ENCODE measurements at places on chromosomes 13 and 19.

- DNase-seq = no peak
Measured at GRCh38 chr13:40732658-40733057, 38.3 kb downstream of the MRPS31 start.

DNA sequence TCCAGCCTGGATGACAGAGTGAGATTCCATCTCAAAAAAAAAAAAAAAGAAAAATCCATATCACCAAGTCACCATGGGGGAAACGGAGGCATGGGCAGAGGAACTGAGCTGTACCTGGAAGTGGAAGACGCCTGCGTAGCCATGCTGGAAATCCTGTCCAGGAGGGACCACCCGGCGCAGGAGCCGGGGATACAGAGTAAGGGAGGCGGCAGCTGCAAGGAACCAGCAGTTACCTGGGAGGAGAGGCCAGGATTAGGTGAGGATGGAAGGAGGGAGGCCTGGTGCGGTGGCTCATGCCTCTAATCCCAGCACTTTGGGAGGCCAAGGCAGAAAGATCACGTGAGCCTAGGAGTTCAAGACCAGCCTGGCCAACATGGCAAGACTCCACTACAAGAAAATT is 2.0 kb downstream of the CAPN12 start:
- no peak for DNase-seq

GRCh38 chr19:45798995-45799517 is 6.4 kb upstream of the DMWD start:
- peak; percentile 69 for DNase-seq

- no peak for DNase-seq
Measured at GRCh38 chr13:36850790-36851438, 31.9 kb downstream of the RFXAP start.

- DNase-seq = no peak
Measured at GRCh38 chr13:40064154-40065097, 409.0 kb downstream of the COG6 start.

DNA sequence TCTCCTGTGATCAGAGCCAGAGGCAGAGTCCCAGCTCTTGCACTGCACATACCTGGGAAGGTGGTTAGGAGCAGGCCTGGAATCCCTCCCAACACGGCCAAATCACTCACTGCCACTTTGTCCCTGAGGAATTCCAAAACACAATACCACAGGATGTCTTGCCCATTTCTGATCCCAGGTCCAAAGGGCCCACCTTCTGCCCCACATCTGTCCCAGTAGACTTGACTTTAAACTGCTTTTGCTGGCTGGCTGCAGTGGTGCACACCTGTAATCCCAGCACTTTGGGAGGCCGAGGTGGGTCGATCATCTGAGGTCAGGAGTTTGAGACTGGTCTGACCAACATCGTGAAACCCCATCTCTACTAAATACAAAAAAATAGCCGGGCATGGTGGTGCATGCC is 18.9 kb downstream of the ZNF536 start:
- DNase-seq = no peak

GRCh38 chr19:13330285-13330684 is 176.0 kb downstream of the CACNA1A start:
- no peak for DNase-seq

GRCh38 chr19:46211201-46211881 is 18.2 kb upstream of the IGFL1 start:
- DNase-seq = no peak

DNA sequence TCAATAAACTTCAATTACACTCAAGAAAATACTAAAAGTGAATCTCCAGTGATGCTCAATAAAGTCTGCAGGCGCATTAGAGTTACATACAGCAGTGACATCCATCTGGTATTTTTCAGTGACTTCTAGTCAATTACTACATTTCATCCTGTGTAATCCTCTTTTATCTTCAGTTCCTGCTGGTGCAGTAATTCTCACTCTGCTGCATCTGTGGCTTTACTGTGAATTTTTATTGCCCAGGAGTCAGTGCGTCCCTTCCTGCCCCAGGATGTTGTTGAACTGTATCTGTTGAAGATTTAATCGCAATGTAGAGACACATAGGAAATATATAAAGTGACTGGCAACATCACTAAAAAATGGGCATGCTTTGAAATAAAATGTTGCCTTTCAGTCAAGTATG is 196.3 kb upstream of the TMTC4 start:
- DNase-seq = no peak

- DNase-seq = no peak
Measured at GRCh38 chr19:50833117-50833801, at the start of gene KLK15. Gene KLK15 (minus strand): TSS chr19:50833574. CDS start chr19:50831492, 2,082 bp downstream.

DNA sequence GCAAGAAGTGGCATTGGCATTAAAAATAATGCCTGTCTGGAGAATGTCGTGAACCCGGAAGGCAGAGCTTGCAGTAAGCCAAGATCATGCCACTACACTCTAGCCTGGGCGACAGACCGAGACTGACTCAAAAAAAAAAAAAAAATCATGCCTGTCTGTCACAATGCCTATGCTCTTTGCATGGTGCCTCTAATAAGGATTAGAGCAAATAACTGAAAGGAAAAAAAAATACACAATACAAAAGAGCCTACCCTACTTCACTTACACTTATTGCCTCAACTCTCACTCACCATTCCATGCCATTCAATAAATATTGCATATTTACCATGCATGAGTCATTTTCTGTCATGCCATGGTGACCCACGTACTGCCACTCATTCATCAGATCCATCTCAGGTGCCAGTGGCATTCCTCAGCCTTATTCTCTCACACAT is 49.1 kb downstream of the TBC1D4 start:
- DNase-seq = no peak

GRCh38 chr13:105184201-105184600 is 1351.3 kb downstream of the EFNB2 start:
- DNase-seq = no peak

DNA sequence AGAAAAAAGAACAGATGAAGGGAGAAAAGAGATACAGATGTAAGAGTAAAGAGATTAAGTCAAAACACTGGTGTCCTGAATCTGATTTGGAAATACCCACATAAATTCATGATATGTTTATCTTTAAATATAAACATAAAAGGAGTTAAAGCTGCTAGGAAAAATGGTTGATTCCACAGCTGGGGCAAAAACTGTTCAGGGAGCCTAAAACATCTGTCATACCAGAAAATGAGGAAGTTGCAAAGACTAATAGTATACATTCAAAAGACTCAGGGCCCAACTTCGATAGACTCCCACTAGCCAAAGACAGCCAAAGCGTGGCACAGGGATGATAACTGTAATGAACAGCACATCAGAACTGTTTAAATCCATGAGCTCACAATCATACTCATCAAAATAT is 62.0 kb downstream of the ABCC4 start:
- no peak for DNase-seq

DNA sequence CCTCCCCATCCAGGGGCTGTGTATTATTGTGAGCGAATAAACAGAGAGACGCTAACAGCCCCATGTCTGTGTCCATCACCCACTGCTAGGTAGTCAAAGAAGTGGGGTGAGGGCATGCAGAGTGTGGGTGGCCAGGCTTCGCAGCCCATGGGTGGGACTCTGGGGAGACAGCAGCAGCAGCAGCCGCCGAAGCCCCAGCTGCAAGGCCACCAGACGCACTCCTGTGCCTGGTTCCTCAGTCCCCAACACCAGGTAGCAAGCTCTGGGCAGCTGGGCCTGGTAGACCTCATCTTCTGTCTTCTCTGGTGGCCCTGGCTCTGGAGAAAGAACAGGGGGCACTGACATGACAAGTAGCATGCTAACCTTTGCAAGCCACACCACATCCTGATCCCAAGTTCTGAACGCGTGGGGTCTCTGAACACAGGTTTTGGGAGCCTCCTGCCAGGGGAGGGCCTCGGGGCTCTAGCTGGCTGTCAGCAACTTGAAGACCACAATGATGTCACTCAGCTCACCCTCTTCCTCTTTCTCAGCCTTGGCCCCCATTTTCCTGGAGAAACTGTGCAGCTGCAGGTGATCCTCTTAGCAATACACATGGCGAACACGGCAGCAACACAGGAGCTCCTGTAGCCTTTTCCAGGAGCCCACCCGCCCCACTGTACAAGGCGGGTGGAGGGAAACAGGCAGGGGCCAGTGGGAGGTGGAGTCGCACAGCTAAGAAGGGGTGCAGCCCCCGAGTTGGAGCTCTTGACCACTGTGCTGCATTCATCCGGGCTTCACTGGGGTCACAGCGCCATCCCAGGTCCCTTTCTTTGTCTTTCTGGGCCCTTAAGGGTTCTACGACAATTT is 5.8 kb downstream of the FUZ start:
- DNase-seq = no peak

- no peak for DNase-seq
Measured at GRCh38 chr19:44587963-44588770, 25.2 kb upstream of the IGSF23 start.

DNA sequence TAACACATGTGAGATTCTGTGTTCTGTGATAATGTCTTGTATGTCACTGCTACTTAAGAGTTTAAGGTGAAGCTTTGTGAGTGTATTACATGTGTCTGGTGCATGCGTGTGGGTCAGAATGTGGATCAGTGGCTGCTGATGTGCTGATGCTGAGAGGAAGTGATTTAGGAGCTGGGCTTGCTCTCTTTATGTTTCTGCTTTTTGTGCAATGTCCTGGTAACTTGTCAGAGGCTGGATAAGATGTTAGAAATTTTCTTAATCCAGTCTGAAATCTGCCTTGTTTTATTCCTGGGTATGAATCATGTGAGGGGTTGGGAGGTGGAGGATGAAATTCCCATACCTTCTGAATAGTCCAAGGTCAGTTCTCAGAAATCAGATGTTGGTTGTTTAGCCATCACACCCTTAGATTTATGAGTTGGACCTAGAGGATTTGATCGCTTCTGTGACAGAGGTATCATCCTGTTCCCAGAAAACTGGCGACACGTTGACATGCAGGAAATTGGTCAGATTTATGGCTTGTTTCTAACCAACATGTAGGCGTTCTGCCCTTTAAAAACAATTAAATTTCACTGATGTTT is 24.5 kb upstream of the CXCL17 start:
- DNase-seq = no peak

DNA sequence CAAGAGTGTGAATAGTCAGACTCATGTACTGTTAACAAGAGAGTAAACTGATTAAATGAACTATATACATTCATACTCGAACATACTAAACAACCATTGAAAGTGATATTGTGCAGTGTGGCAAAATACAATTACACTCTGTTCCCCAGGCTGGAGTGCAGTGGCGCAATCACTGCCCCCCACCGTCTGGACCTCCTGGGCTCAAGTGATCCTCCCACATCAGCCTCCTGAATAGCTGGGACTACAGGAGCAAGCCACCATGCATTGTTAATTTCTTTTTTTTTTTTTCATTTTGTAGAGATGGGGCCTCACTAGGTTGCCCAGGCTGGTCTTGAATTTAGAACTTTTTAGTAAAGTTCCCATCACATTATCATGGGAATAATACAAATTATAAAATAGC is 77.3 kb upstream of the LSM14A start:
- no peak for DNase-seq

DNA sequence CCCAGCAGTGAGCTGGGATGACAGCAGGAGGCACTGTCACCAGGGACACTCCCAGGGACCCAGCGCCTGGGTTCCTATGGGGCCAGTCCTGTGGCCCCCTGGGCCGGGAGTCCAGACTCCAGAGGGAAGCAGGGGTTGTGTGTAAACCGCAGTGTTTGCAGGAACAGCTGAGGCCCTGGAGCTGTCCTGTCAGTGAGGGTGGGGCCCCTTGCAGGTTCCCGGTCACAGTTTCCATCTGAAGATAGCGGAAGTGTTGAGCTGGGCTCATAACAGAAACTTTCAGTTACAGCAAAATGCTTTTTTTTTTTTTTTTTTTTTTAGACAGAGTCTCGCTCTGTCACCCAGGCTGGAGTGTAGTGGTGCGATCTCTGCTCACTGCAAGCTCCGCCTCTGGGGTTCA is 17.7 kb upstream of the CSNK1G2 start:
- DNase-seq = peak; percentile 42

DNA sequence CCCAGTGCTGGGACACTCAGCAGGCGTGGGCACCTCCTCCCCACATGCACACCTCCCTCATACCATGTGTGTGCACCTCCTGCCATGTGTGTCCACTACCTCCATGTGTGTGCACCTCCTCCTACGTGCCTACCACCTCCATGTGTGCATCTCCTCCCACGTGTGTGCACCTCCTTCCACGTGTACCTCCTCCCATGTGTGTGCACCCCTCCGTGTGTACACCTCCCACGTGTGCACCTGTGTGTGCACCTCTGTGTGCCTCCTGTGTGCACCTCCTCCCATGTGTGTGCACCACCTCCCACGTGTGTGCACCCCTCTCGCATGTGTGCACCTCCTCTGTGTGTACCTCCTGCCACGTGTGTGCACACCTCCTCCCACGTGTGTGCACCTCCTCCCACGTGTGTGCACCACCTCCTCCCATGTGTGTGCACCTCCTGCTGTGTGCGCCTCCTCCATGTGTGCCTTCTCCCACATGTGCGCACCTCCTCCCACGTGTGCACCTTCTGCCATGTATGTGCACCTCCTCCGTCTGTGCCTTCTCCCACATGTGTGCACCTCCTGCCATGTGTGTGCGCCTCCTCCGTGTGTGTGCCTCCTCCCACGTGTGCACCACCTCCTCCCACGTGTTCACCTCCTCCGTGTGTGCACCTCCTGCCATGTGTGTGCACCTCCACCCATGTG is 6.1 kb upstream of the C13orf46 start:
- no peak for DNase-seq

DNA sequence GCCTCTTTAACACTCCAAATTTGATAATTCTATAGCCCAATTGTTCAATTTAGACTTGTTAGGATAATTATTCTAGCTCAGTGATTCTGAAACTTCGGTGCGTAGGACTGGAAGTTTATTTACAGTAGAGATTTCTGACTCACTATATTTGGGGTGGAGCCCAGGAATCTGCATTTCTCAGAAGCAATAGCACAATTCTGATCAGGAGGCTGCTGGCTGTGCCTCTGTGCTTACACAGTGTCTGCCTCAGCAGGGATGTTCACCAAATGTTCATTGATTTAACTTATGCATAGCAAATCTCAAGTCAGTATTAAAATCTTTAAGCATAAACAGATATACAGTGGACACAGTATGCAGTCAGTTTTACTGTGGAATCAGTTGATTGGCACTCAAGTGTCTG is 45.8 kb downstream of the ATP8A2 start:
- DNase-seq = no peak

DNA sequence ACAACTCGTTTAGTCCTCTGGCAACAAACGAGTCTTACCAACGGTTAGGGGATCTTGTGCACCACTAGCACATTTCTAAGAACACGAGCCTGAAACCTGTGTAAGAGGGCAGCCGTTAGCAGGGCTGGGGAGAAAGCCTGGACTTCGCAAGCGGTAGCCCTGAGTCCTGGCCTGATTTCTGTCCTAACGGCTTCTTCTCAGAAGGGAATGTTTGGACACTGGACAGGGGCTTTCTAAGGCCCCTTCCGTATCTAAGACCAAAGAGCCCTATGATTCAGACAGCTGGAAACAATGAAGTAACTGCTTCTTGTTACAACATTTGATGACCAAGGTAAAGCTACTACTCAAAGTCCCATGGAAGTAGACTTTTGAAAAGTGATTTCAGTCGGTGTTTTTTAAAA is 2.2 kb downstream of the ANKRD10 start:
- no peak for DNase-seq

- no peak for DNase-seq
Measured at GRCh38 chr19:3963458-3964255, 7.2 kb downstream of the DAPK3 start.

Measured in stimulated activated CD4-positive, alpha-beta T cell treated with anti-CD3 and anti-CD28 coated beads, Interleukin-2, amount 100 ng/mL, for 24 hours (primary cell).